Stimulated activated CD4-positive, alpha-beta T cell treated with anti-CD3 and anti-CD28 coated beads, Interleukin-2, amount 100 ng/mL, for 24 hours (primary cell): ENCODE measurements at places on chromosomes 11 and 22.

- no peak for DNase-seq
These were observed 350.4 kb upstream of the B3GAT1 start for GRCh38 chr11:134762248-134763029.

- no peak for DNase-seq
These were observed 89.6 kb downstream of the ARL14EP start for GRCh38 chr11:30412509-30412908.

DNA sequence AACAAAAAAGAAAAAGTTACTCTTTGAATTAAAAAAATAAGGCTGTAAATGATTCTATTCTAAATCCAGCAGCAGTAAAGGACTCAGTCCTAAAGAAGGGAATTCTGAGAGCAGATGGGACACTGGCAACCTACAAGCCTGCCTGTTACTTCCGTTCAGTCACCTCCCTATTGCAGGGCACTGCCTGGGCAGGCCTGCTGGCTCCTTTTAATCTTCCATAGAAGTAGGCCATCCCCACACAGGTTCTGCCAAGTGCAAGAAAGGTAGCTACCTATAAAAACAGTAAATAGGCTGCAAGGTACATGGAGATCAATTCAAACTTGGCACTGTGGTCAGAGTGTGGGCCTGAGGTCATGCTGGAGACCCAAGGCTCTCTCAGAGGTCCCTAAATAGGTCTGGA, 136.4 kb downstream of the TRIM44 start:
- no peak for DNase-seq

DNA sequence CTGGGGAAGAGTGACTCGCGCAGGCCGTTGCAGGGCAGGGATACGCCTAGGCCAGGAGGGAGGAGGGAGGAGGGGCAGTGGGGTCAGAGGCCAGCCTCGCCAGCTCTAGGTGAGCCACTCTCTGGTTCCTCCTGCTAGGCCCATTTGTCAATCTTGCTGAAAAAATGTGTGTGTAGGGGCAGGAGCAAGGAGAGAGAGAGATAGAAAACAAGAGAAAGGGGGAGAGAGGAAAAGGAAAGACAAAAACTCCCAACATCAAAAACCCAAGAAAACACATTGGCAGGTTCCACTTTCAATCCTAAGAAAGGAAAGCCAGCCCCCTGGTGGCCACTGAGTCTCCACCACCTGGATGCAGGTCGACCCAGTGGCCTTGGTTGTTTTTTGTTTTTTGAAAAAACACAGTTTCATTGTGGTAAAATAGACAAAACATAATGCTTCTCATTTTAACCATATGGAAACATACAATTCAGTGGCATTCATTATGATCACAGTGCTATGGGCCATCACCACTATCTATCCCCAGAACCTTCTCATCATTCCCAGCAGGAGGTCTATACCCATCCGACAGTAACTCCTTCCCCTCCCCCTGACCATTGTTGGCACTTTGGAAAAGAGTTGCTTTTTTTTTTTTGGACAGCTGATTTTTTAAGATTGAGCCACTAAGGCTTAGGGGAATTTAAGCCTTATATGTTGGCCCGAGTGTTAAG, 10.9 kb downstream of the OMP start:
- no peak for DNase-seq

DNA sequence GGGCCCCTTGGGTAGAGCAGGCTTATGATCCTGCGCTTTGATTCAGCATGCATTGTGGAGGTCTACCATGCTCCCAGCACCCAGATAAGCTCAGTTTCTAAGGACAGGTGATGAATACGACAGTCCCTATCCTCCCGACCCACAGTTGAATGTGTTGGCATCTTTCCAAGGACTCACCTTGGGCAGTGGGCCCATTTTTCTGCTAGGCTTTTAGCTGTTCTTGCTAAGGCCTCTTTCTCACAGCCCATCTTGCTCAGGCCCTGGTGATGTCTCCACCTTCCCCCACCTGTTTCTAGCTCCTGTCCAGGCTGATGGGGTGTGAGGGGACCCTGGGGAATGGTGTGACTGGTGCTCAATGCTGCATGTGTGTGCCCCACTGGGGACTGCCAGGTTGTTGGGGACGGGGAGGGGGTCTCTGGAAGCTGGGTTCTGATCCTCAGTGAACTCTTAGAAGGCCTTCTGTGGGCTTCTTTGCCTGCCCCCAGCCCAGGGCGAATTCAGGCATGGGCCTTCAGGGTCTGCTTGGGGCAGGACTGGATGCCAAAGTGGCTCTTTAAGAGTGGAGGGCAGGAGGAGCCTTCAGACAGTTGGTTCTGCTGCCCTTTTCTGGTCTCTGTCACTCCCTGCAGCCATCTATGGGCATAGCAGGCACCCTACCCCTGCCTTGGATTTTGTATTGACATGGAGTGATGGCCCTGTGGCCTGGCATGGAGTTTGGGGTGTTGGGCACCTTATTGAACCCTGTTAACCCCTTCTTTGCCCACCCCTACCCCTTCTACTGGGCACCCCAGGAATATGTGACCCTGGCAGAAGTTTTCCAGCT, 33.1 kb downstream of the PHLDB1 start:
- no peak for DNase-seq

GRCh38 chr11:5522308-5522707, 5.8 kb upstream of the UBQLNL start:
- DNase-seq: no peak

DNA sequence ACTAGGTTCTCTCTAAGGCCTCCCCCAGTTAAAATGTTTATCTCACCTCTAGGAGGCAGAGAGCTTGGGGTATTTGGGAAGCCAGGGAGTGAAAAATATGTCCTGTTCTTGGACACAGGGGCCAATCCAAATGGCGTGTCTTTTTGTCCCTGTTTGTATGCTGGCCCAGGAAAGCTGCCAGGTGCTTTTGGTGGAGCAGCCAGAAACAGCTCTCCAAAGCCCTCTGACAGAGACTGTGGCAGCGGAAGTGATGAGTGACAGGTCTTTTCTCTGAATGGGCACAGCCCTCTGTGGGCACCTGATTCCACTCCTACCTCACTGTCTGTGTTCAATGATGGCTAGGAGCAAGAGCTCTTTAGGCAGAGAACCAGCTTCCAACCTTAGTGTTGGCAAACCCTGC, 106.4 kb upstream of the KIRREL3 start:
- no peak for DNase-seq

- DNase-seq: no peak
These were observed 13.3 kb upstream of the AMOTL1 start for GRCh38 chr11:94754819-94755218.

DNA sequence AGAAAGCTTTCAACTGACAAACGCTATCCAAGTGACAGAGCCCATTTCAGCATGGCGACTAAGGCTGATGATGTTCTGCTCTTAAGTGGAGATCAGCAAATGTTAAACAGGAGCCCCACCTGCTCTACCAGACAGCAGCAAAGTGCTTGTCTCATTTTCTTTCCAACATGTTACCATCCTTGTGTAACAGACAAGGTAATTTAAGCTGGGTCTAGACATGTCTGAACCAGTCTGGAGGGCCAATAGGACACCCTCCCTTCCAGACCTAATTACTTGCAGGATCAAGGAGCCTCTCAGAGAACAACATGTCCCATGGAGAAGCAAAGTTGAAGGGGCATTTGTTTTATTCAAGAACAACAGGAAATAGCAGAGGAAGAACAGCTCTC, 3.9 kb upstream of the LMO2 start:
- DNase-seq: no peak

- DNase-seq: no peak
These were observed 79.0 kb upstream of the SNX19 start for GRCh38 chr11:130995266-130995665.

- no peak for DNase-seq
These were observed 25.0 kb downstream of the PPFIBP2 start for GRCh38 chr11:7538466-7539454.
